GM23338 (cell line): ENCODE measurements at places on chromosomes 11 and 22.

GRCh38 chr11:68532727-68533369 is 72.3 kb downstream of the PPP6R3 start:
- H3K27ac ChIP-seq, result no peak overlapping the region
- peaks cover 2% of the 10 kb centered on the region; the same call in 1 of the 2 replicates for H3K36me3 ChIP-seq
- H3K27me3 ChIP-seq, result no peaks in the 10 kb centered on the region
- H3K4me3 ChIP-seq, result no peak overlapping the region
- peaks cover 41% of the 10 kb centered on the region for H3K4me1 ChIP-seq
- no peak for DNase-seq

GRCh38 chr22:41555325-41555982 is 5.4 kb upstream of the CSDC2 start:
- H3K27ac ChIP-seq, result no peak overlapping the region
- no peak for DNase-seq

DNA sequence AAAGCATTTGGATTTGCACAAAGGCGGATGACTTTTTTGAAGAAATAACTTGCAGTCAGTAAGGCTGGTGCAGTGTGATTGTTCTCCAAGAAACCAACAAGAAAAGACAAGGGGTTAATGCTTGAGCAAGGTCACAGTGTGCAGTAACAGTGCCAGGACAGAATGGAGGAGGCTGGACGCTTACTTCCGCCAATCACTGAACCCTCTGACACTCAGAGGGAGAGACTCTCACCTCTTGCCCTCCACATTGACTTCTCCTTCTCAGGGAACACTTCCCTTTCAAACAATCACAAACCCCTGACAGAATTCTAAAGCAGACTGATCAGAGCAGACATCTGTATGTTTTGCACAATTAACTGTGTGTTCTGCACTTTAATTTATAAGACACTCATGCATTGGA is 228.4 kb downstream of the BLID start:
- no peaks in the 10 kb centered on the region for H3K36me3 ChIP-seq
- no peak overlapping the region for H3K27ac ChIP-seq
- H3K4me1 ChIP-seq, result peaks cover 13% of the 10 kb centered on the region; the same call in 1 of the 2 replicates
- H3K27me3 ChIP-seq, result no peaks in the 10 kb centered on the region
- DNase-seq, result no peak
- H3K4me3 ChIP-seq, result no peak overlapping the region

DNA sequence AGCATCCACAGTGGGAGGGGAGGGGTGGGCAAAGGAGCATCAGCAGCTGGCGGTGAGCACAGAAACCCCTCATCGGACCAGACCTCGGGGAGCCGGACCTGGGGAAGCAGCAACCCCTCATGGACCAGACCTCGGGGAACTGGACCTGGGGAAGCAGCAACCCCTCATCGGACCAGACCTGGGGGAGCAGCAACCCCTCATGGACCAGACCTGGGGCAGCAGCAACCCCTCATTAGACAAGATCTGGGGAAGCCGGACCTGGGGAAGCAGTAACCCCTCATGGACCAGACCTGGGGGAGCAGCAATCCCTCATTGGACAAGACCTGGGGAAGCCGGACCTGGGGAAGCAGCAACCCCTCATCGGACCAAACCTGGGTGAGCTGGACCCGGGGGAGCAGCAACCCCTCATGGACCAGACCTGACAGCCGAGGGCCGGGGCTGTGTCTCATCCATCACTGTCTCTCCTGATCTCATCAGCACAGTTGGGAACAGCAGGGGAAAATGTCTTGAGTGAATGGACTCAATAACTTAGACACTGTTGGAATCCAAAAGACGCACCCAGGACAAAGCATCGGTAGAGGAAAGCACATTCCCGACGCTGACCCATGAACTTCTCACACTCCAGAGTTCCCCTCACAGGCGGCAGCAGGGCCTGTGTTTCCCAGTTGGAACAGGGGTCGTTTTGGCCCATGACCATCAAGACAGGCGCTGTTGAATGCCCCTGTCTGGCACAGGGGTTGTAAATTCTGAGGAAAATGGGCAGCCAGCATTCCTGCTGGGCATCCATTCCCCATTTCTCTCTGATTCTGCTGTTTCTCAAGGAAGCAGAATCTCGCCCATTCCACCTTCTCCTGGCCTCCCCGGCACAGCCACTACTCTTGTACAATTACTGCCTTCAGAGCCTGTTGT is 1494.6 kb downstream of the TBC1D22A start:
- no peak for DNase-seq
- H3K4me1 ChIP-seq, result 0 out of 2 replicates have a peak, but pooled peaks cover 4% of the 10 kb centered on the region
- H3K36me3 ChIP-seq, result no peaks in the 10 kb centered on the region
- no peak overlapping the region for H3K4me3 ChIP-seq
- H3K27me3 ChIP-seq, result no peaks in the 10 kb centered on the region
